NAMALWA (cell line): ENCODE measurements at places on chromosomes 16 and 17.

- no peak for DNase-seq
Observed at GRCh38 chr17:27577121-27577761, 53.7 kb upstream of the LGALS9 start.

GRCh38 chr16:78509965-78510364 lies 410.5 kb downstream of the WWOX start:
- no peak for DNase-seq

DNA sequence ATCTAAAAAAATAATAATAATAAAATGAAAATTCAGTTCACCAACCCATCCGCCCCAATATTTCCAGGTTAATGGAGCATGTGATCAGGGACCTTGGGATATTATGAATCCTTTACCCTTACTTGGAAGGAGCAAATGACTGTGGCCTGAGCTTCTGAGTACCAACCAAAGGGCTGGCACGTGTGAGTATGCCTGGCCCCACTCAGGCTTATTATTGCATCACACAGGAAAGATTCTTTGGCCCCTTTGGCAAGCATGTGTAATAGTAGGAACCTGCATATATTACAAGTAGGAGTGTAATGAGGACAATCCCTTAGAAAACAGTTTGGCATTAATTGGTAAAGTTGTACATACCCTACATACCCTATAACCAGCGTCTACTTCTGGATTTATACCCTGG lies 7.2 kb upstream of the C17orf78 start:
- no peak for DNase-seq

DNA sequence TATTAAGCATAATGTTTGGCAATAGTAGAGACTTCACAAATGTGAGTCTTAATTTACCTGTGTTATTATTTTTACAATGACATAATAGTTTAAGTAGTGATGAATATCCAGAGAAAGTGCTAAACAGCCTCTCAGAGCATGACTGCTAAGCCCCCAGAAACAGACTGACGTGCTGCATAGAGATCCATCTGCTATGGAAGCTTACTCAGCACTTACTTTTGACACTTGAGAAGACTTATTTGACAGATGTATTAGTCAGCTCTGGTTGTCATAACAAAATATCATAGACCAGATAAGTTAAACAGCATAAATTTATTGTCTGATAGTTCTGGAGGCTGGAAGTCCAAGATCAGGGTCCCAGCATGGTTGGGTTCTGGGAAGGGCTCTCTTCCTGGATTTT lies 334.9 kb upstream of the MON1B start:
- no peak for DNase-seq

DNA sequence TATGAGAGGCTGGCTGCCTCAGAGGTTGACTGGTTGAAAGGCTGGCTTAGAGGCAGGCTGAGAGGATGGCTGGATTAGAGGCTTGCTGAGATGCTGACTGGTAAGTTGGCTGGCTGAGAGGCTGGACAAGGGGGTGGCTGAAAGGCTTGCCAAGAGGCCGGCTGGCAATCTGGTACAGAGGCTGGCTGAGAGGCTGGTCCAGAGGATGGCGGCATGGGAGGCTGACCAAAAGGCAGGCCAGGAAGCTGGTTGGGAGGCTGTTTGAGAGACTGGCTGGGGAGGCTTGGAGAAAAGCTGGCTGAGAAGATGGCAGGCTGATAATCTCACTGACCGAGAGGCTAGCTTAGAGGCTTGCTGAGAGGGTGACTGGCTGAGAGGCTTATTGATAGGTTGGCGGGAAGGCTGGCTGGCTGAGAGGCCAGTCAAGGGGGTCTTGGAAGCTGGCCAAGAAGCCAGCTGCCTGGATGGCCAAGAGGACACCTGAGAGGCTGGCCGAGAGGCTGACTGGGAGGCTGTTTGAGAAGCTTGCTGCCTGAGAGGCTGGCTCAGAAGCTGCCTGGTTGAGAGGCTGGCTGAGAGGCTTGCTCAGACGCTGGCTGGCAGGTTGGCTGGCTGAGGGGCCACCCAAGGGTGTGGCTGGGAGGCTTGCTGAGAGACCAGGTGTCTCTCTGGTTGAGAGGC lies 34.2 kb upstream of the ACSM2B start:
- DNase-seq: no peak

- no peak for DNase-seq
Observed at GRCh38 chr16:57653936-57654335, 14.2 kb upstream of the ADGRG3 start.

- peak; percentile 41 for DNase-seq
Observed at GRCh38 chr16:13839577-13839976, 80.4 kb upstream of the ERCC4 start.

DNA sequence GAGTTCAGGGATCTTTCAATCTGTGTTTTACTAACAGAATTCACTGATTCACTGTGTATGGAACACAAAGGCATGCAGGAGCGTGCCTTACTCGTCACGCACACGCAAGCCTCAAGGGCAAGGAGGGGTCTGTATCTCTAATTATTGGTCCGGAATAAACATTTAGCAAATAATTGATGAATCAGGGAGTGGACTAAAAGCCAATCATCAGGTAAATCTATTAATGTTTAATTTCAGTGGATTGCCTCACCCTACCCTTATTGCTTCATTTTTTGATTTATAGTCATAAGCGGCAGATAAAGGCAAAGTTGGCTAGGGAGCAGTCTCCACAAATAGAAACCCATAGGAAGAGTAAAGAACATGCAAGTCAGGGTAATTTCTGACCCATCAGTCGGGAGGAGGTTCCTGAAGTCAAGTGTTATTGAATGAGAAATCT lies 7.4 kb upstream of the HSD17B2 start:
- no peak for DNase-seq

DNA sequence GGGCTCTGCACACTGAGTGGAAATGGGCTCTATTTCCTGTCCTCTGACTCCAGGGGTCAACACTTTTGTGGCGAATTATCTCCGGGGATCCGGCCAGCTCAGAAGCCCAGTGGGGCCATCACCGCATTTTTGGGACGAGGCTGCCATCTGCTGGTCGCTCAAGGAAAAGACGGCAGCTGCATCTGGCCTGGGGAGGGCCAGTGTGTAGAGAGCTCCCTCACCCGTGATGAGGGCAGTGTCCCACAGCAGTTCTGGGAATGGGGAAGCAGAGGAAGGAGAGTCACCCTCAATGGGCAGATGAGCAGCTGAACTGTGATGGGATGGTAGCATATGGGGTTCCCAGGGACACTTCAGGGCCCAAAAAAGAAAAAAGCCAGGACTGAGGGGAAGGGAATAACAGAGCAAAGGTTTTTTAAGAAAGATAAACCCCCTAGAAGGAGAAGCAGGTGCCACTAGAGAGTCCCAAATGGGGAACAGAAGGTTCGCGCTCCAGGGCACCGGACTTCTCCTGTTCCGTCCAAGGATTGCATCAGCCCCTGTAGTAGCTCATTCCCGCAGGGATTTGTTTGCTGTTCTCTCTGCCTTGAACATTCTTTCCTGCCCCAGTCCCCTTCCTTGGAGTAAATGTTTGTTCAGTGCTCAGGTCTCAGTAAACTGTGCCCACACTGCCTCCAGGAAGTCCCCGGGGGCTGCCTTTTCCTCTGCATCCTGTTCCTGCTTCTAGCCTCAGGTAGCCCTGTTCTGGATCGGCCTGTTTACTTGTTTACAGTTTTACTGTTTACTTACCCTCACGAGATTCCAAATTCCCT lies 9.3 kb upstream of the ABCC12 start:
- peak; percentile 75 for DNase-seq

GRCh38 chr17:47335101-47335936 lies 11.6 kb downstream of the EFCAB13 start:
- no peak for DNase-seq

DNA sequence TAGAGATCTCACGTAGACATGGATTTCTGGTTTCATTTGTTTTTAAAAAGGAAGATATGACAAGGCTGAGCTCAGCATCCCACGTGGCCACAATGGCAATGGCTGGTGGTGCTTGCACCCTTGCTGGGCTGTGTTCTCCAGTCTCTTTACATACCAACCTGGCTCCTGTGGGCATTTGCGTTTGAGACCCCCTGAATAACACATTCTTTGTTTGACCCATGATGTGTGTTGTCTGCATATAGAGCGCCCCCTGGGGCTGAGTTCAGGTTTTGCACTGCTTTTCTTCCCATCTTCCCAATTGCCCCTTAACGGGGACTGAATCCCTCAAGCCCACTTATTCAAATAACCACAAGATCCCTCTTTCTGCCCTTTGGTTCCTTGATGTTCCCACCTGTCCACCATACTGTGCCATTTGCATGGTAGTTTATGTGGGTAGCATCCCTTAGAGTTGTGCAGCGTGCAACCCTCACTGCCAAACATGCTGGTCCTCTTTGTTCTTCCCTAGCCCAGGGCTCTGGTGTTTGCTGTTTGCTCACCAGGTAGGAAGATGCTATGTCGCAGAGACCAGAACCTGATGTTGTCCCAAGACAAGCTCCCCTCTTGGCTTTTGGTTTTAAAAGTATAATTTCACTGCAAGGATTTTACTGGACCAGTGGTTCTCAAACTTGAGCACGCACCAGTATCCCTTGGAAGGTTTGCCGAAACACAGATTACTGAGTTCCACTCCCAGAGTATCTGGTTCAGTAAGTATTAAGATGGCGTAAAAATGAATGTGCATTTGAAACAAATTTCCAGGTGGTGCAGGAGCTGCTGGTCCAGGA lies 38.5 kb upstream of the NKD1 start:
- DNase-seq: peak; percentile 44

GRCh38 chr16:66508248-66508913 lies 41.5 kb downstream of the TK2 start:
- DNase-seq: no peak

DNA sequence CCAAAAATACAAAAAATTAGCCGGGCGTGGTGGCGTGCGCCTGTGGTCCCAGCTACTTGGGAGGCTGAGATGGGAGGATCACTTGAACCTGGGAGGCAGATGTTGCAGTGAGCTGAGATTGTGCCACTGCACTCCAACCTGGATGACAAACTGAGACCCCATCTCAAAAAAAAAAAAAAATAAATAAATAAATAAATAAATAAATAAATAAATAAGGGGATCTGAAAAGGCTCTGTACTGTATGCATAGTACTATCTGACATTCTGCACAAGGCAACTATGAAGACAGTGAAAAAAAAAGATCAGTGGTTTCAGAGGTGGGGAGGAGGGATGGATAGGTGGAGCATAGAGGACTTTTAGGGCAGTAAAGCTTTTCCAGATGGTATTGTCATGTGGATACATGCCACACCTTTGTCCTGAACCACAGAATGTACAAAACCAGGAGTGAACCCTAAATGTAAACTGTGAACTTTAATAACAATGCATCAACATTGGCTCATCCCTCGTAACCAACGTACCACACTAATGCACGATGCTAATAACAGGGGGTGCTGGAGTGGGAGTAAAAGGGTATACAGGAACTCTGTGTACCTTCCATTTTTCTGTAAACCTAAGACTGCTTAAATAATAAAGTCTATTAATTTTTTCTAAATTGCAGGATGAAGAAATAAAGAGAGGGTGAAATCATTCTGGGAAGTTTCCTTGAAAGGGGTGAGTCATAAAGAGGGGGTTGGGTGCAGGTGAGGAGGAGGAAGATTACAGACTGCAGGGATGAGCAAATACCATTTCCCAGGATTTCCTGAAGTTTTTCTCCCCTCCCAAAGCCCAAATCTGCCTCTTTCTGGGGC lies 155.8 kb upstream of the SDK2 start:
- DNase-seq: no peak

GRCh38 chr16:60811051-60811608 lies 1225.1 kb downstream of the CDH8 start:
- DNase-seq: no peak

GRCh38 chr17:6924208-6924607 lies 71.6 kb upstream of the ALOX12 start:
- DNase-seq: no peak

- peak; percentile 4 for DNase-seq
Observed at GRCh38 chr17:72421128-72422092, 300.6 kb downstream of the SOX9 start.

GRCh38 chr17:72942579-72942978 lies 149.9 kb downstream of the SLC39A11 start:
- DNase-seq: no peak

DNA sequence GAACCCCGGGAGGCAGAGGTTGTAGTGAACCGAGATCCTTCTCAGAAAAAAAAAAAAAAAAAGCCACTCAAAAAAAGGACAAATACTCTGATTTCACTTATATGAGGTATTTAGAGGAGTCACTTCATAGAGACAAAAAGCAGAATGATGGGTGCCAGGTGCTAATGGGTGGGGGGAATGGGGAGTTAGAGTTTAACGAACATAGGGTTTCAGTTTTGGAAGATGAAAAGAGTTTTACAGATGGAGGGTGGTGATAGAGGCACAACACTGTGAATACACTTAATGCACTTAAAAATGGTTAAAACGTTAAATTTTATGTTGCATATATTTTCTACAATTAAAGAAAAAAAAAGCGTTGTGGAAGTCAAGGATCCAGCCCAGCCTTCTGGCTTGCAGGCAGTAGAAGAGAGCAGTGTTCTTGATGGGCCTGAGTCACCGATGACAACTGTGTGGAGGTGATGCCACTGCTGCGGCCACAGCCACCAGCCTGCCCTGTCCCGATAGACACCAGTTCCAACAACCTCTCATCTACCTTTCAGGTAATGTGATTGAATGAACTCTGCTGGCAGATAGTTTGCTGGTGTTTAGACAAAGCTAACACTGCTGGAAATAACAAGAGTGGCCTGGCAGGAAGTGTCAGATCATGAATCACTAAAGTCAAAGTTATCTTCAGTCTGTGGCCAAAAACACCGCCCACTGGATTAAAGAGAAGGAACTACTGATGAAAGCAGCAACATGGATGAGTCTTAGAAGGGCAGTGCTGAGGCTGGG lies 49.9 kb upstream of the COX10 start:
- no peak for DNase-seq

- no peak for DNase-seq
Observed at GRCh38 chr17:29156781-29157180, 23.4 kb downstream of the MYO18A start.

DNA sequence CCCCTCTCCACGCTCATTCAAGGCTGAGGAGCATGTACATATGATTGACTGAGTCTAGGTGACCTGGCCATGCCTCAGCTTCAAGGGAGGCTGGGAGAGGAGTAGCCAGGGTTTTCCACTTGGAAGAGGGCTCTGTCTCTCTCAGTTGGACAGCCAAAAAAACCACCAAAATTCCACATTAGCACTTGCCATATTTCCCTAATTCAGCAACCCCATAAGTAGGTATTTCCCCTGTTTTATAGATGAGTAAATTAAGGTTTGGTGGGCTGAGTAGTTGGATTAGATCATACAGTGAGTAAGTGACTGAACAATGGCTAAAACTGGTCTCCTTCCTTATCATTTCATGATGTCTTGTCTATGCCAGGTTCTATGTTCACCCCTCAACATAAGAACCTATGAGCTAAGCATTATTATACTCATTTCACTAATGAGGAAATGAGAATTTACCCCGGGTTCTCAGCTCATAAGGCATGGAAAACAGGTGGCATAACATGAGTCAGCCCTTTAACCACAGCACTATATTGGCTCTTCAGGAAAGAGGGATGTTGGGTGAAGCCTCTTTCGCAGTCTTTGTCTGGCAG lies 68.0 kb upstream of the GAS7 start:
- no peak for DNase-seq

DNA sequence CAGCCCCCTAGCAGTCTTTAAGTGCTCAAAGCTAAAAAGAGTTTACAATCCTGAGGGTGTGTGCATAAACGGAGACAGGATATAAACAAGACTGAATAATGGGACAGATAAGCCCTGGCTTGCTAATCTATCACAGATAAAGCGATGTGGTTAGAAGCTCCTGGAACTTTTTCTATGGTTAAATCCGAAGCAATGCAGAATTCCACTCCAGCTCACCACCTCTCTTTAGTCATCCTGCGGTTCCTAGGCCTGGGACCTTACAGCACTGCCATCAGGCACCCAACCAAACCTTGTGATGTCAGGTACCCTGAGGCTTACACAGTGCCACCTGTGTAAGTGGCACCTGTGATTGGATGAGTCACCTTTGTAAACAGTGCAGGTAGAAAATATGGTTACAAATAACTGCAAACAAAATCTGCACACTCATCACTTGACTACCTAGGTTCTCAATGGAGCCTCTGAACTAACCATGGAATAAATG lies 31.5 kb upstream of the B4GALNT2 start:
- DNase-seq: no peak
